ENCODE measurements at places on chromosomes 7 and 10.

GRCh38 chr7:92279396-92280031 lies 33.7 kb downstream of the ANKIB1 start:
- no peak for DNase-seq

- peak; percentile 50 for DNase-seq
Observed at GRCh38 chr10:45000752-45001380, at the start of gene ZNF22. TSS of gene ZNF22 (plus strand) at chr10:45000923. CDS start at chr10:45003369, 2,446 bp downstream.

- DNase-seq: no peak
Observed at GRCh38 chr7:1144269-1144771, 15.7 kb downstream of the ZFAND2A start.

GRCh38 chr7:110522761-110523200 lies 568.1 kb upstream of the LRRN3 start:
- no peak for DNase-seq

DNA sequence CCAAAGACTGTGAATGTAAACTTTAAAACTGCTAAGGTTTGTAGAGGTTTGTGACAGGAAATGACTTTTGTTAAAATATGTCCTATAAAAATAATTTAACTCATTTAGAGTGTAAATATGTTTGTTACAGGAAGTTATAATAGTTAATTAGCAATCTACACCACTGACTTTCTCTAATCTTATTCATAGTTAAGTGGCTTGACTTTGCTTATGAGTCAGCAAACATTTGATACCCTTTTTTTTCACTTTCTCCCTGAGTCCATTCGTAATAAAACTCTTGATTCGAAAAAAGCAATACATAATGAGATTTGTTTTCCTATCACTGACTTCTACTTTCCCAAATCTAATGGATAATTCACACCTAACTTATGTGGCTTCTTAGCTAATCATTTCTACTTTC lies 317.7 kb upstream of the SEMA3C start:
- no peak for DNase-seq

DNA sequence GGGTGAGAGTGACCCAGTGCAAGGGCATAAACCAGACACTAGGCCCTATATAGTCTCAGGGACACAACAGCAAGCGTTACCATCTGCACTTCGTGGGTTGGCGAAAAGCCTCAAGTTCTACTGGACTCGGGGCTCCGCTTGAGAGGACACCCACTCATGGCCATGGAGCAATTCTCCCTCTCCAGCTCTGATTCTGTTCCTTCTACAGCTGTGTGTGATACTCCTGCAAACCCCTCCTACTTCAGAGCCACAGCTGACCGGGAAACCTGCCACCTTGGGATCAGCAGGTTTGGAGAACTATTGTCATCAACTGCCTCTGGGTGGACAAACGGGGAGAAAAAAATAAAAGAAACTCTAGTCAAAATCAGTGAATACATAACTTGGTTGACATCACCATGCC lies 306.9 kb downstream of the FGFR2 start:
- DNase-seq: no peak

DNA sequence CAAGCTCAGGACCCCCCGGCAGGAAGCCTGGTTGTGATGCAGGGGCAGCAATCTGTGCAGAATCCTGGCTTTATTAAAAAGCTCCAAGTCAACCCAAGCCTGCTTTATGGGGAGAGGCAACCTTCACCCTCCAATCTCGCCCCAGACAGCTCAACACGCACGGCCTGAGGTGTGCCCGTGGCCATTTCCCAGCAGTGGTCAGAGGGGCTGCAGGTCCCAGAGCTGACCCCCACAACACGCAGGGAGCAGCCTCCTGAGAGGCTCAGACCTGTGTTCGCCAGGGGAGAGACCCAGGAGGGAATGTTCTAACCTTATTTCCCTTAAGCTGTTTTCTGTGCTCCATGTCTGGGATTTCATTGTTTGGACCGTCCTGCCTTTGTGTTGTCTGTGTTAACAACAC lies 108.2 kb downstream of the CTBP2 start:
- no peak for DNase-seq

DNA sequence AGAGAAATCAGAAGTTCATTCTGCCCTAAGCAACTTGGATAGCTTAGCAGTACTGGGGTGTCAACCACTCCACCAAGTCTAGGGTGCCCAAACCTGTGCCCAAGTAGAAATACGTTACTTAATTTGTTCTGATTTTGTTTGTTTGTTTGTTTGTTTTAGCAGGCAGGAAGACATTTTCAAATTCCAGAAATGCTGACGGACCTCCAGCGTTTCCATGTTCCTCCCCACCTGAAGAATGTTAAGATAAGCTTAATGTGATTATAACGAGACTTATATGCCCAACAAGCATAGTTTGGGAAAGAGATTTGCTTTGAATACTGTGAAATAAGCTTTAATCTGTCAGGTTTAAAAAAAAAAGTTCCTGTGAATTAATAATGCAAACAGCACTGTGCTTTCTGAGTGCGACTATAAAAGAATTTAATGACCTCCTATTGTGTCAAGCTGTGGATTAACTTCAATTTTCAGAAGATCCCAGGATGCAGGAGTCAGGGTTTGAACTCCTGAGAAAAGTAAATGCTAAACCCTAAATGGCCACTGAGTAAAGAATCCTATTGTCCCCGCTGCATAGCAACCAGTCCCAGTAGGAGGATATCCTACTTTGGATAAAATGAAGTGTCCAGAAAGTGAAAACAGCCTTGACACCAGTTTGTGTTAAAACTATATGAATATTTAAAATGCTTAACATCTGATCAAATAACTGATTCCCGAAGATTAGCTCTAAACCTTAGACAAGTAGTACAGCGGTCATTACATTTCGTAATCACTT lies 56.5 kb downstream of the LYZL1 start:
- DNase-seq: no peak

GRCh38 chr7:24438232-24438631 lies 135.0 kb upstream of the PALS2 start:
- no peak for DNase-seq

- no peak for DNase-seq
Observed at GRCh38 chr7:47806701-47807103, 141.6 kb downstream of the PKD1L1 start.

DNA sequence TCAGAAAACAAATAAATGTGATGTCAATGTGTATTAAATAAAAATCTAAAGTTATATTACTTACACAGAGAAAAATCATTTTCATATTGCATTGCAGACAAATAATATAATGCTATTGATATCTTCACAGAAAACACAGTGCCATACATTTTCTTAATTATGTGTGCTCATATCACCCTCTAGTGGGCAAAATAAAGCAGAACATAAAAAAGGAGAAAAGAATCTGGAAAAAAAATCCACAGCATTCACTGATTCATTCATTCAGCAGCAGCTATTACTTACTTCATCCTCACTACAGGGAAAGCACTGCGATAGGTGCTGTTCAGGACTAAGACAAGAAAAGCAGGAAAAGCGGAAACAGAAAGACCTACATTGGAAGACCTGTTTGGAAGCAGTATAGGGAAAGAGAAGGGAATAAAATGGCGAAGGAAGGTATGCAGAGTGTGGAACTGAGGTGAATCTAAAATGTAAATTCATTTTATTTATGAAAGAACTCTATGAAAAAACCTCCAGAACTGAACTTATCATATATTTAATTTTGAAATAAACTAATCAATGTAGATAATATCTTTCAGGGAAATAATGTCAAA lies 73.2 kb downstream of the POT1 start:
- no peak for DNase-seq

- no peak for DNase-seq
Observed at GRCh38 chr7:77258593-77258992, 59.0 kb upstream of the FGL2 start.

DNA sequence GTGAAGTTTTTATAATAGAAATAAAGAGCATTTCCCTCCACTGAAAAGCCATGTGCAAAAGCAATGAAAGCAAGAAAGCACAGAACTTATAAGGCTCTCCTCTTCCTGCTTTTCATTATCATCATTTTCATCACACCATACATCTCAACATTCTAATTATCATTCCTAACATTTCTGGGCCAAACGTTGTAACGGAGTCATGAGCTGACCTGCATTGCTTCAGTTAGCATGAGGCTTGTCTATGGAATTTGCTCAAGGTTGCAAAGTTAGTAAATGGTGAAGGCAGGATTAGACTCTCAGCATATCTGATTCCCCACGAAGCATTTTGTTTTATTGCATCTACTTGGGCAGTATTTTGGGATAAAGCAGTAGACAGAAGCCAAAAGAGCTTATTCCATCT lies 11.4 kb downstream of the SCIN start:
- DNase-seq: no peak

DNA sequence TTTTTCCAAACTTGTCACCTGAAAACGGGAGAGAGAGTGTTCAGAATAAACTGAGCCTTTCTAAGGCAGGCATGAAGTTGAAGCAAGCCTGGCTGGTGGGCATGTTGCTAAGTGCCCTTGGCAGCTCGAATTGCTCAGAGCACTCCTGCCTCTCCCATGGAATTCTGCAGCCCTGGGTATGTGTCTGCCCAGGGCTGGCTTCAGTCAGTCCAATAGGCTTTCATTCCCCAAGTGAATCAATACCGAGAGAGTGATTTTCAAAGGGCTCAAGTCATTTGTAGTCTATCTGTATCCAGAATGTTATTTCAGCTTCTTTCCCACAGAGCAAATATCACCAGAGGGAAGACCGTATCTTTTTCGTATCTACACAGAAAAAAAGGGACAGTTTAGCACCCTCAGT lies 415.5 kb upstream of the COBL start:
- no peak for DNase-seq

- DNase-seq: no peak
Observed at GRCh38 chr7:112616295-112616694, 135.5 kb downstream of the LSMEM1 start.

DNA sequence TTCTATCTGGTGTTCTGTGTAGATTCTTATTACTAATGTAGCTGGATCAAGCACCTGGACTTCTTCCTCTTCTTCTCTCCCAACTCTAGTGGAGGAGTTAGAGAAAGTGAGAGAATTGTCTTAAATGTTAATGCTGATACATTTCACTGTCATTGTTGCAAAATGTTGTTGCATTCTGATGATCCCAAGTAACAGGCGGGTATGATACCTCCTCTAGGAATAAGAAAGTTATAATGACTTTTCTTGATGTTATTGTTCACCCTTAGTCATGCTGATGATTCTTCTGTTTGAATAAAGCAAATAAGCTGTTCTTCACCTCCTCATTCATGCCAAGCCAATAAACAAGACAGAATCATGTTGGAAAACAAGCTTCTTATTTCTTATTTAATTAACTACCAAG lies 9.1 kb downstream of the CHRM2 start:
- DNase-seq: no peak

DNA sequence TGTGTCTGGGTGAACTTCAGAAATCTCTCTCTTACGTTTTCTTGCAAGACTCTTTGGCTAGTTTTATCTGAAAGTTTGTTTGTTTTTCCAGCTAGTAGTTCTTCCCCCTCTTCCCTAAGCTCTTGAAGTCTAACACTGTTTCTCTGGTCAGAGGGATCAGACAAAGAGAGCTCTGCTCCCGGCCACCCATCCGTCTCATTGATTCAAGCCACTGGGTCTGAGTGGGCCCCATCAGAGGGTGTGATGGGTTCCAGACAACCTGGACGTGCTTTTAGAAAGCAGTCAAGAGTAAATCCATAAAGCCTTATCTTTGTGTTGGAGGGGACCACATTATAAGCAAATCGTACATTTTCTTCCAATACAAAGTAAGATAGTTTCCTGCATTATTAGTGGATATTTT lies 242.6 kb upstream of the C7orf33 start:
- no peak for DNase-seq

- no peak for DNase-seq
Observed at GRCh38 chr7:28041508-28042314, 138.9 kb downstream of the JAZF1 start.

DNA sequence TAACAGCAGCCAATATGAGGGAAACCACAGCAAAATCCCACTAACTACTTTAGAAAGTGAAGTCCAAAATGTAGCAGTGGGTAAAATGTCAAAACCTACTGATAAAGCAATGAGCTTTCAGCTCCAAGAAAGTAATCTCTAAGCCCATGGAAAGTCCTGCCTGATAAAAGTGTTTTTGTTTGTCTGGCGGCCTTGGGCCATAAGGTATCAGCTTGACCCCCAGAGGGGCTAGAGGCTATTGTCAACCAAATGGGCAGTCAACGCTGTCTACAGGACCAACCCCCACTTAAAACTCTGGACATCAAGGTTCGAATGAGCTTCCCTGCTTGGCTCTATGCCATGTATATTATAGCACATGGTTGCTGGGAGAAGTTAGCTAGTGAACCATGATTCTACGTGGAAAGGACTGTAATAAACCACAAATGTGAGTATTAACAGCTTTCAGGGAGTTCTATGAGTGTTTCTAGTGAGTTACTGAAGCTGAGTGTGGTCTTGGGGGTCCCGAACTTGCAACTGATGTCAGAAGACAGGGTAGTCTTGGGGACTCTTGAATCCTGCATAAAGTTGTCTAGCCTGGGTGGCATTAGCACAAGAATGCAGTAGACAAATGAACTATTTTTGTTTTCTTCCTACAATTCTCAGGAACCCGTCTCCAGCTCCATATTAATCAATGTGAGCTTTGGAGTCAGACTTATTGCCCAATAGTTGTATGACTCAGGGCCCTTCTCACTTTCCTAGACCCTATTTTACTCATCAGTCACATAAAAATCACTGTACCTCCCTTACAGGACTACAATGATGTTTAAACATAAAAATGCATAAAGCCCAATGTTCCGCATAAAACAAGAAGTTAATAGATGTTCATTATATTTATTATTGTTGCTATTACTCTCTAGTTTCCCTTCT lies 164.9 kb downstream of the DGKI start:
- DNase-seq: no peak

DNA sequence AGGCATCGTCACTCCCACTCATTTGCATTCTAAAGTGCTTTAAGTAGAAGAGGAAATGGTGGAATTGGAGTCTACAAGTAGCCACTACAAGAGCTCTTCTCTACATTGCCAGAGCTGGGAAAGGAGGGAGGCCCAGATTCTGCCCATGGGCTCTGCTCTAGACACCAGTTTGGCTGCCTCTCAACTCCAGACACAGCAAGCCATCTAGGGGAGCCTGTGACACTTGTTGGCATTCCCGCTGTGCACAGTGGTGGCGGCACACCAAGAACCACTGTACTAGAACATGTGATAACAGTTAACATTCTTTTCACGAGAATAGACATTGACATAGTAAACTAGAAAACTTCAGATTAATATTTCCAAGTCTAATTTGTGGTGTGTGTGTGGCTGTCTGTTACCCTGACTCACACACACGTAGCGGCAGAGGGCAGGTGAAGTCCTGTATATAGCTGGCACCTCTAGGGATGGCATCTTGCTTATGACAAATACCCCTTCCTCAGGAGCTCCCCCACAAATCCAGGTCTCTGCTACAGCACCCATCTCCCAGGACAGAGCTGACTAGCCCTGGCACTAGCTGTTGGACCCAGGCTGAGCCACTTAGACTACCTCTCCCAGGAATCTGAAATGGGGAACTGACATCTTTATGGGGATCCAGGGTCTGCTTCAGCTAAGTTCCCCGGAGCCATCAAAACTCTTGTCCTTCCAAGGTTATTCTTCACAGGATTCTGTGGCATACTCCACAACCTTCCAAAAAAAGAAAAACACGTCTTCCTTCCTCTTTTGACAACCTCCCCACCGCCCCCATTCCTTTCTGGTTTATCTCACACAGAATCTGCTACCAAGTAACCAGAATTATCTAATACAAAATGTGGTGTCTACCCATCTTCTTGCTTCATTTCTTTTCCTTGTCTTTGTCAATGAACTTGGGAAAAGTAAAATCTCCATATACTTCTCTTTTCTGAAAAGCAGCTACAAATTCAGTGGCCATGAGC lies 54.7 kb upstream of the MRLN start:
- no peak for DNase-seq
